ENCODE measurements at places on chromosomes 12 and 14.

GRCh38 chr14:52310541-52310940 is 3.6 kb upstream of the PTGER2 start:
- DNase-seq, result no peak

DNA sequence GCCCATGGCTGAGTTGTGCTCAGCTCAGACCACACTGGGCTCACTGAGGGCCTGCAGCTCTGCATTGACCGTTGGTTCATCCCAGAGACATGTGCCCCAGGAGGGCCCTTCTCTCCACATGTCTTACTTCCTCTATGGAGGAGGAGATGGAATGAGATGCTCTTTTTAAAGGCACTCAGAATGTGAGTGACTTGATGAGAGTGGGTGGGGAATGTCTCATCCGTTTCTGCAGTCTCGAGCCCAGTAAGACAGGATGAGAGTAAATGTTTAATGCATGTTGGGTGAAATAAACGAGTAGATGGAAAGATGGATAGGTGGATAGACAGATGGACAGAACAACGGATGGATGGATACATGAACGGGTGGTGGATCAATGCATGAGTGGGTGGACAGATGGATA is 68.8 kb upstream of the NOS1 start:
- DNase-seq, result no peak

DNA sequence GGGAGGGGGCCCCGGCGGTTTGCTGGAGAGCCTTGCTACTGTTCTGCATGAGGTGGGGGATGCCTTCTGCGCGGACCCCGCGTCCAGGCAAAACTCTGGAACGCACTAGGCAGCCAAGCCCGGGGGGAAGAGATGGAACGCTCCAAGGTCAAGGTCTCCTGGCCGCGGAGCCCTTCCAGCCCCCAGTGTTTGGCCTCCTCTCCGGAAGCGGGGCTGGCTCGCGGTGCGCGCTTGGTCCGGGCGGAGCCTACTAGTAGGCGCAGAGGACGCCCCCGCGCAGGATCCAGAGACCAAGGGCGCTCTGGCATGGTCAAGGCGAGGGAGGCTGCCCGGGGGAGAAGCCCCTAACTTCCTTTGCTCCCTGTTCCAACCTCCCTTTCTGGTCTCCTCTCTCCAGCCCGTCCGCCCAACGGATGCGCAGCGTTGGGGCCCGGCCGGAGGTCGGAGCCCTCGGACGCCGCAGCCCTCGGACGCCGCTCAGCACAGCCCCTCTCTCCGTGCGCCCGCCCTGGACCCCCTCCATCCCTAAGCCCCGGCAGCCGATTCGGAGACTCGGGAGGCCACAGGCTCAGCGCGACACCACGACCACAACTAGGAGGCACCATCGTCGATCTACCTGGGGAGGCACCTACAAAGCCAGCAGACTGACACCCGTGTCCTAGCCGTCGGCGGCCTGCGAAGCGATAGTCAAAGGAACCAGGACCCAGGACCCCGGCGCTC is 669 bp upstream of the KCNK13 start:
- DNase-seq, result no peak

GRCh38 chr12:65086236-65086635 is 34.9 kb downstream of the WIF1 start:
- no peak for DNase-seq

DNA sequence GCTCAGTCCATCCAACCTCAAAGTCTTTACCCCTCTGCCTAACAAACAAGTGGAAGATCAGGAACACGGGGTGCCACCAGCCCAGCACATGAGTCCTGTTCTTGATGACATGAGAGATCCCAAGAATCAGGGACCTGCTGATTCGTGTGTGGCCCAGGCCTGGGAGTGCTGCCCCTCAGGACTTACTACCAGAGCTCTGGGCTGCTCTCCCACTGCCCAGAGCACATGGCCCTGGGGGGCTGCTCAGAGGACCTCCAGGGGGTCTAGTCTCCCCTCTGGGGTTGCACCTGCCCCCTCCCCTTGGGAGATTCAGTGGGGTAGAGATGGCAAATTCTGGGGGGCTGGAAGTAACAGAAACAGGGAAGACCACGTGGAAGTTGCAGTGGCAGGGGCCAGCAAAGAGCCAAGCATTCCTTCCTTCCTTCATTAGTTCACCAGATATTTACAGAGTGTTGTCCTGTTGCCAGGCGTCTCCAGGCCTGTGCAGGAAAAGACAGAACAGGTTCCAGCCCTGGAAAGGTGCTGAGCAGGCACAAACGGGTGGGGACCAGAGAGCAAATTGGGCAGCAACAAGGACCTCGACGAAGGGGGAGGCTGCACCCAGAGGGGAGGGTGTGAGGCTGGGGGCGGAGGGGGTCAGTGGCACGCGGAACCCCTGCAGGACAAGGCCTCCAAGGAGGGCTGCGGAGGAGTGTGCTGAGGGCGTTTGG is 45.1 kb upstream of the MEG3 start:
- no peak for DNase-seq

GRCh38 chr12:20445687-20446086 is 77.3 kb downstream of the PDE3A start:
- DNase-seq, result no peak

GRCh38 chr12:54723379-54724256 is 75.5 kb upstream of the DCD start:
- no peak for DNase-seq

DNA sequence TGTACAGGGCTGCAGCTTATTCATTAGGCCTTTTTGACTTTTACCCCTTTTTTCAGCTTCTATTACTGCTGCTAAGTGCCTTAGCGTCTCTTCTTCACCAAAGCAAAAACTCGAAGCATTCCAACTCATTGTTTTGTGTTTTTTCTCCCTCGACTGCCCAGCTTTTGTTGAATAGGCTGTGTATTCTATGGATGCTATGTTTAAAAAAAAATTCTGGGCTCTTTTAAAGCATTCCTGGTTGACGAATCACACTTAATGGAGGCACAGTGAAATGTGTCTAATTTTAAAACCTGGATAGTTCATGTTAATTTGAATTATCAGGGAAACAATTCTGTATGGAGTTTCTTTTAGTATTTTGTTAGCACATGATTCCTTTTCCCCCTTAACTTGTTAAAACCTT is 29.7 kb downstream of the KTN1 start:
- DNase-seq, result no peak

GRCh38 chr12:109115758-109116610 is at the start of gene ACACB:
Gene ACACB (plus strand): TSS chr12:109116587. CDS start chr12:109139406, 22,819 bp downstream.
- no peak for DNase-seq

GRCh38 chr14:101478096-101478495 is 83.2 kb upstream of the DIO3 start:
- peak; percentile 5 for DNase-seq

- DNase-seq, result no peak
These were observed 121.6 kb downstream of the SRGAP1 start for GRCh38 chr12:63965936-63966605.

DNA sequence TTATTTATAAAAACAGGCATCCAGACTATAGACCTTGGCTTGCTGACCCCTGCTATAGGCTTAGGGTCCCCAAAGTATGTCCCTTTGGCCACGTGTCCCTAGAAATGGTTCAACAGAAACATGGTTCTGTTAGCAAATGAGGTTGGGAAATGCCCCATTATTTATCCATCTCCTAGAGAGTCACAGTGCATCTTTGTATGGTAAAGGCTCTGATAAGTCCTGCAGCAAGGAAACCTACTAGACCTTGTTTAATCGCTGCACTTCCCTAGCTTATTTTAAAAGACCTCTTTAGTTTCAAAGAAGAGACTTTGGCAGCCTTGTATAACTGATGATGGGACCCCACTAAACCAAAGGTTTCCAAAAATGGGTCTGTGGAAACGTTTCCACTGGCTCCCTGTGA is 471.5 kb downstream of the MED13L start:
- DNase-seq, result no peak

- DNase-seq, result no peak
These were observed 106.0 kb downstream of the SLC41A2 start for GRCh38 chr12:104852102-104852501.

- DNase-seq, result no peak
These were observed 5.0 kb upstream of the NEDD1 start for GRCh38 chr12:96902076-96902475.

DNA sequence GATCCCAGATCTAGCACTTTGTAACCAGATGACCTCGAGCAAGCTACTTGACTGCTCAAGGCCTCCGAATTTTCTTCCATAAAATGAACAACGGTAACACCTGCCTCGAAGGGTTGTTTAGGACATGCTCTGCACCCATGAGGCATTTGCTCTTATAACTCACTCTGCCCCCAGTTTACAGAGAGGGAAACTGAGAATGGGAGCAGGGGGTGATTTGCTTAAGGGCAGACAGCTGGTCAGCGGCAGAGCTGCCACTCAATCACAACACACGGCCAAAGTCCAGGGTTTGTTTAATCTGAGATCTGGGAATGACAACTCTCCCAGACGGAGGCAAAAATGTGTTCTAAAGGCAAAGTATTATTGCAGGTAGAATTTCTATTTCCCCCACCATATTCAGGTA is 156.3 kb downstream of the RIMBP2 start:
- DNase-seq, result no peak

- no peak for DNase-seq
These were observed 344.9 kb downstream of the DPF3 start for GRCh38 chr14:72549026-72549425.

DNA sequence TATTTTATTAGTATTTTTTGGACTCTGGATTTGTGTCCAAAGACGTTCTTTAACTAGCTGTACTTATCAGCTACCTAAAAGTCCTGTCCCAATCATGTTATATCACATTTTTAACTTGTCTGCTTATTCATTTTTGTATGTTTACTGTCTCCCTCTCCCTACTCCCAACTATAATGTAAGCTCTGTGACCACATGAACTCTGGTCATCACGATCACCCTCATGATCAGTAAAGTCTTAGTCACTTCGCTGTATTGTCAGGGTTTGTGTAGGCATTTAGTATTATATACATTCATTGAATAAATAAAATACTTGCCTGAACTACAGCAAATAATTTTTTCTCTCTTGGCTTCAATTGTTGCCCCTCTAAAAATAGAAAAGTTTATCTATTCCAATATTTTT is 211.0 kb downstream of the PIK3C2G start:
- DNase-seq, result no peak

DNA sequence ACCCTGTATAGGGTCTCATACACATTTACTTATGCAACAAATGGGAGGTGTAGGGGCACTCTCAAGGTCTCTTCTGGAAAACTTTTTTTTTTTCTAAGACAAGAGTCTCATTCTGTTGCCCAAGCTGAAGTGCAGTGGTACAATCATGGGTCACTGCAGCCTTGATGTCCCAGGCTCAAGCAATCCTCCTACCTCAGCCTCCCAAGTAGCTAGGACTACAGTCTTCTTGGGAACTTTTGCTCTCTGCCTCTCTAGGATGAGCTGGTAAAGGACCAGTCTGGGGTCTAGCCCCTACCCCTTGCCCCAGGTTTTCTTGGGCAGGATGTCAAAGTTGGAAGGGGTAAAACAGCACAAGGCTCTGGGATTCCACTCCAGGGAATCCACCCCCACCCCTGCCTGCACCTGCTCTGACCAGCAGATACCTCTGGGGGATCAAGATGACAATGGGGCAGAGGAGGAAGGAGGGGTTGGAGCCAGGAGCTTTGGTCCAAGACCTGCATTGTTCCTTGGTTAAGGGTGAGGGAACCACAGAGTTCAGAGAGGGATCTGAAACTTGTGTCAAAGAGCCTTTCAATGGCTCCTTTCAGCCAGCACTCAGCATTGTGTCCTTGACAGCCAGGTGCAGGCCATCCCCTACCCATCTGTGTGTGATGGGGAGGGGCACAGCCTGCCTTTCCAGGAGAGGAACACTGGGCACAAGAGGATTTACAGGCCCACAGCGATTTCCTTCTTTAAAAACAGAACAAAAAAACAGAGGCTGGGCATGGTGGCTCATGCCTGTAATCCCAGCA is 12.2 kb downstream of the CTDSP2 start:
- no peak for DNase-seq

DNA sequence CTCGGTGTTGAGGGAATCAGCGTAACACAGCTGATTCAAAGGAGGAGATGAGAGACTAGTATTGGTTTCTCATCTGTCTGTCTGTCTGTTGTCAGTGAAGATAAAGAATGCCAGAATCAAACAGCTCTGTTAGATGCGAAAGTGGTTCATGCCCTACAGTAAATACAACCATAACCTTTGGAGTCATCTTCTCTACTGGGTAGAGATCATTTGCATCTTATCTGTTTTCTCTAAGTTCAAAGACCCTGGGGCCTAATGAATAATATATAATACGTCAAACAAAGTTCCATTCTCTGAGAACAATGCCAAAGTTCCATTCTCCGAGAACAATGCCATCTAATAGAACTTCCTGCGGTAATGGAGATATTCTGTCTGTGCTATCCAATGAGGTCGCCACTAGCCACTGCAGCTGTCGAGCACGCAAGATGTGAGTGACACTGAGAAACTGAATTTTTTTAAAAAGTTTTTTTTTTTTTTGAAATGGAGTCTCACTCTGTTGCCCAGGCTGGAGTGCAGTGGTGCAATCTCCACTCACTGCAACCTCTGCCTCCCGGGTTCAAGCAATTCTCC is 6.6 kb downstream of the IL31 start:
- no peak for DNase-seq

GRCh38 chr12:77343291-77343690 is 277.9 kb upstream of the E2F7 start:
- no peak for DNase-seq

DNA sequence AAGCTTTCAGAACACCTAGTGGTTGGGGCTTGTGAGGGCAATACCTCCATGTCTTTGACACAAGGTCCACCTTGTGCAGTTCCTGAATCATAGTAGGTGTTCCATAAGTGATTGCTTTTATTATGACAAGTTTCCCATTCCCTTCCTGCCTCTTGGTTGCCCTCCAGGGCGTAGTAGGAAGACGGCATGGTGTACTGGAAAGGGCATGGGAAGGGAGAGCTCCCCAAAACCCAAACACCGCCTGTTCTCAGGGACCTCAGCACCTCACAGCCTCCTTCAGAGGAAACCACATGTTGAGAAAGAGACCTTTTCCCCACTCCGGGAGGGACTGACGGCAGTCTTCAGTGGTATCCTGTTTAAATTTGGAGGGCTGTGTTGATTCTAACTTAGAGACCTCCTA is 21.1 kb downstream of the EVL start:
- DNase-seq, result no peak

GRCh38 chr12:75438059-75438754 is 42.3 kb upstream of the GLIPR1 start:
- no peak for DNase-seq

GRCh38 chr14:103155010-103155409 is 31.7 kb downstream of the TNFAIP2 start:
- DNase-seq, result peak; percentile 52

DNA sequence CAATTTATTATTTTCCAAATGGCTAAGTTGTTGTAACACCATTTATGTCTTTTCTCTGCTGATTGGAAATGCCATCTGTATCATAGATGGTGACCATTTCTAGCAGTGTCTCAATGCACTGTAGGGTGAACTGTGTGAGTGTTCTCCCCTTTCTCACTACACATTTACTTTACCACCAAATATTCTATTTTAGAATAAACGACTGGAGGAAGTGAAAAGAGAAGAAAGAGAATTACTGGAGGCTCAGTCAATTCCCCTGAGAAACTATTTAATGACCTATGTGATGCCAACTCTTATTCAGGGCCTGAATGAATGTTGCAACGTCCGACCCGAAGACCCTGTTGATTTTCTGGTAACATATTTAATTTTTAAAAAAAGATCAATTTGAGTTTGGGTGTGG is 15.5 kb upstream of the PAPOLA start:
- no peak for DNase-seq

GRCh38 chr14:24092505-24093206 is 1.5 kb upstream of the PCK2 start:
- no peak for DNase-seq

- DNase-seq, result no peak
These were observed 493.6 kb downstream of the PCNX1 start for GRCh38 chr14:71400871-71401321.

Data from omental fat pad (tissue), 4 donors.